Pulmonary artery endothelial cell (primary cell): ENCODE measurements at places on chromosomes 7 and 10. TPM values are rescaled to one million over a fixed set of nuclear protein-coding genes. Genes with fewer than 3 reads are reported as not detected.

DNA sequence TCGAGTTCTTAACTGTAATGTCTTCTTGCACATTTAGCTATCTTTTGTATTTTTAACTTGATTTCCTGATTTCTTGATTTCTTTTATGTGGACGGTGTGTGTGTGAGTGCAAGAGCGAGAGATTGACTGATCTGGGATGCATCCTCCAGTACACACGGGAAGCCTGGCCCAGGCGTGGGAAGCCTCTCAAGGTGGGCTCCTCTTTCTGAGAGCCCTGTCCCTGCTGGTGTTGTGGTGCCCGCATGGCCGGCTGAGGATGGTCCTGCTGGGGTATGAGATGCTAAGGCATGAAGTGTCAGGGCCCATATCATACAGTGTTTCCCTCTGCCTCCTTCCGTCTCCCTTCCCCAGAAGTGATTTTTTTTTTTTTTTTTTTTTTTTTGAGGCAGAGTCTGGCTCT is 130.8 kb upstream of the TCERG1L start:
- no peak for DNase-seq

Gene SEMA3D
- total RNA-seq: 0.95 and 1.8 TPM in 2 replicates

Gene SCART1
- total RNA-seq: 0.25 and 0.73 TPM in 2 replicates

Gene HOXA2
- total RNA-seq: 0.59 and 1.0 TPM in 2 replicates

DNA sequence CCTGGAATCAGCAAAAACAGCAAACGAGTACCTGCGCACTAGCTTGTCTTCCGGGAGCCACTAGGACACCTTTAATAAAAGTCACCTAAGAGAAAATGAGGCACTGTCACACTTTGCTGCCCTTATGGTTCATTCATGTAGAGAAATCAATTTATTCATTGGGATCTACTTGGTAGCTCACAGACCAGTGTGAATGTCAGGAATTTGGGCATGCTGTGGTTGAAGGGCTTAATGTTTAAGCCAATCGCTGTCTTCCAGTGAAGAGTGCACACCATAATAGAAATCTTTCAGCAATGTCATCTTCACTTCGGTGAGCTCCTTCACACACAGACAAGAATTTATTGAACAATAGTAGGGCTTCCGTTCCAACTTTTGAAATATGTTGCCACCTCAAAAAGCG is 65.1 kb downstream of the MARCHF5 start:
- no peak for DNase-seq

- DNase-seq: no peak
Observed at GRCh38 chr7:12757443-12757842, 70.0 kb downstream of the ARL4A start.

Gene AKR1E2
- total RNA-seq: 3.4 and 21.5 TPM in 2 replicates

GRCh38 chr7:77460057-77460486 is 43.9 kb upstream of the GSAP start:
- no peak for DNase-seq

DNA sequence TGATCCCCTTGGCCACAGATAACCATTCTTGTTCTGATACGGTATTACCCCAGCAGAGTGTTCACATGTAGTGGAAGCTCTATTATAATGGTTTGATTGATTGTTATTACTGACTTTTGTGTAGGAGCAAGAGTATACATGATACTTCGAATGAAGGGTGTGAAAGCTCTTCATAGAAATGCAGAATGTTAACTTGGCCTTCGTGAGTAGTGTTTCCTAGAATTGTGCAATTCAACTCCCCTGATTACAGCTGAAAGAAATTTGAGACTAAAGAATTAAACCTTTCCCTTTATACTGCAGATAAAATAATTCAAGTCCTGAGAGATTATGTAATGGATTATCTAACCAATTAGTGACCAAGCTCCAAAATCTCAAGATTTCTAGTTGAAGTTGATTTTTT is 38.2 kb downstream of the MKLN1 start:
- DNase-seq: no peak
